Inflammatory macrophage treated with lipopolysaccharide for 4 hours (primary cell): ENCODE measurements at places on chromosomes 7 and 10.

- DNase-seq: no peak
These were observed 60.3 kb upstream of the C1GALT1 start for GRCh38 chr7:7122033-7122478.

DNA sequence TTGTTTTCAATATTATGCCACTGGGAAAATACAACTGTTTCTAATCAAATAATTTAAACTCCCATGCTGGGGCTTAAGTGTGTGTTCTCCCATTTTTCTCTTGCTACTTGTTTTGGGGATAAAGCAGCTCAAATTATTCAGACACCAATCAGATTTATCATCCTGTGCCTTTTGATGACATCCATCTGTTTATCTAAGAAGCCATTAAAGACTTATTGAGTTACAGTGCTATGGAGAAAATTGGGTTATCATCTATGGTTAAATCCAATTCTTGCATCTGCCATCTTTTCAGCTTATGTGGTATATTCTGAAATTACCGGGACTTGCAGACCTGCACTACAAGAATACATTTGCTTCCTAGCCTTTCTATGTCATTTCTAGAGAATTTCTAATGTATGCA is 401.2 kb downstream of the GFRA1 start:
- no peak for DNase-seq

- no peak for DNase-seq
These were observed 245.2 kb downstream of the KLF6 start for GRCh38 chr10:3539696-3540383.

DNA sequence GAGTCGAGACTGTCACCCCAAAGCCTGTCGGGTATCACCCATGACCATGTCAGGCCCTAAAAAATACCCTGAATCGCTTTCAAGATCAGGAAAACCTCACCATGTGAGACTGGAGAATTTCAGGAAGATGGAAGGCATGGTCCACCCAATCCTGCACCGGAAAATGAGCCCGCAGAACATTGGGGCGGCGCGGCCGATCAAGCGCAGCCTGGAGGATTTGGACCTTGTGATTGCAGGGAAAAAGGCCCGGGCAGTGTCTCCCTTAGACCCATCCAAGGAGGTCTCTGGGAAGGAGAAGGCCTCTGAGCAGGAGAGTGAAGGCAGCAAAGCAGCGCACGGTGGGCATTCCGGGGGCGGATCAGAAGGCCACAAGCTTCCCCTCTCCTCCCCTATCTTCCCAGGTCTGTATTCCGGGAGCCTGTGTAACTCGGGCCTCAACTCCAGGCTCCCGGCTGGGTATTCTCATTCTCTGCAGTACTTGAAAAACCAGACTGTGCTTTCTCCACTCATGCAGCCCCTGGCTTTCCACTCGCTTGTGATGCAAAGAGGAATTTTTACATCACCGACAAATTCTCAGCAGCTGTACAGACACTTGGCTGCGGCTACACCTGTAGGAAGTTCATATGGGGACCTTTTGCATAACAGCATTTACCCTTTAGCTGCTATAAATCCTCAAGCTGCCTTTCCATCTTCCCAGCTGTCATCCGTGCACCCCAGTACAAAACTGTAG is 176.2 kb downstream of the RTKN2 start:
- no peak for DNase-seq

GRCh38 chr10:80498833-80499741 is 38.6 kb upstream of the SH2D4B start:
- peak; percentile 96 for DNase-seq

- no peak for DNase-seq
These were observed 3.2 kb upstream of the IGFBP3 start for GRCh38 chr7:45924283-45924682.

DNA sequence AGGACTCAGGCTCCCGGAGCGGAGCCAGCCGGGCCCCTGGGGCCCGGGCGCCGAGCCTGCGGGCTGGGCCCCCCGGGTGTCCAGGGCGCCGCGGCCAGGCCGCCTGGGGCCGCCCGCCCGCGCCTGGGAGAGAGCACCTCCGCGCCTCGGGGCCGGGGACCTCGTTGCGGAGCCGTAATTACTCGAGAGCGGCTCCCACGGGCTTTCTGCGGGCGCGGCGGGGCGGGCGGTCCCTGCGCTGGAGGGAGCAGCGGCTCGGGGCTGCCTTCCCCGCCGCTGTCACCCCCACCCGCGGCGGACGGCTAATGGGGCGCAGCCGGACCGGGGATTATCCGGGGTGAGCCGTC is 1.5 kb downstream of the GNB2 start:
- no peak for DNase-seq

DNA sequence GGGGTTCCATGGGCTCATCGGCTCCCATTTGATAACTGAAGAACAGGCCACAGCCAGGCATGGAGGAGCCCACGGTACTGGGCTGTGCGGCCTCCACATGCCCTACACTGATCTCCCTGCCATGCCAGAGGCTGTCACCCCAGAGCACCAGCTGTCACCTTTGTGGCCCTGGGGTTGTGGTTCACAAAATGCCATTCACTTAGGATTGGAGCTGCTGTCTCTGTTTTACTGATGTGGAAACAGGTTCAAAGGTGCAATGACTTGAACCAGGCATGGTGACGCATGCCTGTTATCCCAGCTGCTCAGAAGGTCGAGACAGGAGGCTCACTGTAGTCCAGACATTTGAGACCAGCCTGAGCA is 4.3 kb upstream of the UPK3B start:
- DNase-seq: no peak

- DNase-seq: peak; percentile 97
These were observed at the start of gene KDM7A for GRCh38 chr7:140176811-140177702. Gene KDM7A, minus strand, starts transcription at chr7:140176983. Its CDS starts 46 bp downstream, at chr7:140176937.

DNA sequence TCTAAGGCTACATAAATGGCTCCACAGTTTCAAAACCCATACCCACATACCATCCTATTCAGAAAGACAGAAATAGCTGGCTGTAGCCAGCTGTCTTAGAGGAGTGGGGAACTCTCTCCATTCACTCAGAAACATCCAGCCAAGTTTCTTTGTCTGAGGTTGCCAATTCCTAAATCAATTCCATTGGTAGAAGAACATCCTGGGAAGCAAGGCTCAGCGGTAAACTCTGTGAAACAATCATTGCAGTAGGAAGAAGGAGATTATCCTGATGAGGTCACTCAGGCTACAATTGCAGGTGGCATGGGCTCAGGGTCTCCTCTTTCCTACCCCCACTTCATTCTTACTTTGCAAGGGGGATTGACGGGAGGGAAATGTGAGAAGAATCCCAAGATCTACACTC is 154.0 kb downstream of the ETV1 start:
- no peak for DNase-seq

DNA sequence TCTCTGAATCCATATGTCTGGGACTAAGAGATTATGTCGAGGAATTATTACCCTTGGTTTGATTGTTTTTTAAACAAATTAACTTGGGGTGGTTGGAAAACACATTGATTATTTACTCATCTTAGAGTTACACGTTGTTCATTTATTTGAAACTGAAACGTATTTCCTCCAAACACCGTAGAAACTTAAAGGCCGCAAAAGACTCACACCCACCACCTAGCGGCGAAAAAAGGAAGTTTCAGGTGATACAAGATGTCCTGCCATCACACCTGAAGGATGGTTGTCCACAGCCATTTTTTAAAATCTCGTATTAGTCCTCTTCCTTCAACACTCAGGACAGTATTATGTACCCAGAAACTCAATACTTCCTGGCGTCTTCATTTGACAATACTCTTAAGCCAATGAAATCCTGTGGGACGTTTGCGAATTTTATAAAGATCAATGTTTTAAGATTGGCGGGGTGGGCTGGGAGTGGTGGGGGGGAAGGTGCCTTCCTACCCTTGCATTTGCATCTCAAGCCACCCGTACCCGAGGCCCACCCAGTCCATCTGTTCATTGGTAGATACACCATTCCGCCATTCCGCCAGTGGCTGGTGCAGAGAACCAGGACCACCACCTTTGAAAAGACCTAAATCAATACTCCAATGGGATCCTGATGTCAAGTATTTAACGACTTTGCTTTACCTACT is 1.4 kb upstream of the LCOR start:
- peak; percentile 65 for DNase-seq

DNA sequence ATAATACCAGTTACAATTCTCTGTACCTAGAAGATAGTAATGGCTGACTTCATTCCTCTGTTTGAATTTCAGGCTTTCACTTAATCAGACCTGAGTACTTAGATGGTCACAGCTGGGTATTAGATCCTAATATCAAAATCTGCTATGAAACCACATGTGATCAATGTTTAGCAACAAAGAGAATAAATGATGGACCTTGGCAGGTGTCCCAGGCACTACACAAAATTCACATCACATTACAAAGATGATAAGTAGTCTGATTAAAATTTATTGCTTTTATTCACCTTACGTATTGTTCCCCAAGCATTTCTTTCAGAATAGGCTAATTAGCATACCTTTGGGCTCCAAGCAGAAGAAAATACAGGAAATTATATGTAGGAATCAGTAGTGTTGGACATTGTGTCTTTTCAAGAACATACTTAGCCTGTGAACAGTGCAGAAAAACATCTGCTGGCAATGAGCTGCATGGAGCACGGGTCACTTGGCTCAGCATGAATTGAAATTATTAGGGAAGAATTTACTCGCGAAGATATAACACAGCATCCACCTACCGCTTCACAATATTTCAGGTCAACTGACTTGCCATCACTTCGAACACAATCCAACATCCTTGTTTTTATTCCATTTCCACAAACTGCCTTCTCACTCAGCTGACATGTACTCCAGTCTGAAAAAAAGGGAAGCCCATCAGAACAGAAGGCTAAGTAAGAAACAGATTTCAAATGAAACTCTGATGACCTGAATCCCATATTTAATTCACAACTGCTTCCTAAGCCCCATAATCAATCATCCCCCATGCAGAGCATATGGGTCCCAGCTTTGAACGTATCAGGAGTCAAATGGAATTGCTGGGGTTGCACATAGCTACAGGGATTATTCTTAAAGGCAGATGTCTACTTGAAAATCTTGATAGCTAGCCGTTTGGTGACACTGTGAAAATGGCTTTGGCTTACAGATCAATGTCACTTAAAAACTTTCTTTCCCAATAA is 421.0 kb downstream of the THSD7A start:
- no peak for DNase-seq

GRCh38 chr7:130127821-130128317 is 57.5 kb downstream of the KLHDC10 start:
- no peak for DNase-seq

- DNase-seq: no peak
These were observed 44.1 kb upstream of the GDF10 start for GRCh38 chr10:47255866-47256265.

DNA sequence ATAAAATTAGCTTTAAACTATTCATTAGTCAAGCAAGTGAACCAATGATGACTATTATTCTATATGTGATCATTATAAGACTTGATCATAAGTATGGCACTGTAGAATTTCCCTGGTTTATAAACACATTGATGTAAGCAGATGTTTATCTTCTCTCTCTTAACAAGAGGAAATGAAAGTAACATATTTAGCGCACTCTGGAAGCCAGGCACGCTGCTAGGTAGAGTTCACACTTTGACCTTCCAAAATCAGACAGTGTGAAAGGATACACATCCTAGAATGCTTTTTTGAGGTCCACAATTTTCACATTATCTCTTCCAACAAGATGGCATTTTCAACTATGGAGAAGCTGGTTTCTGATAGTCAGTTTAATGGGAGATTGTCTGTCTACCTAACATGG is 529.4 kb upstream of the IGFBP3 start:
- no peak for DNase-seq

DNA sequence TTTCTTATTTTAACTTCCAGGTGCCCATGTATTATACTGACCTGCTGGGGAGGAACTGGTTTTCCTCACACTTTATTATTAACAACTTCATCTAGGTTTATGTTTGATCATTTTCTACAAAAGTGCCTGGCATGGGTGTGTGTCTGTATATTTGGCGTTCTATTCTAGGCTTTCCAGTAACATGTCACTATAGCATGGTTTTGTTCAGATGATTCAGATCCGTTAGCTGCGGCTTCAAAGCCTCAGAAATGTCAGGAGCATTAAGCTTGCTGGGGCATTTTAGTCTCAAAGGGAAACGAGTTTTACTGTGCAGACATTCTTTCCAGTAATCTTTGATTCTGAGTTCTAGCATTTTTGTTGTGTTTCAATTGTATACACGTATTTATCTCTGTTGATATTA is 2.3 kb downstream of the INPP5A start:
- no peak for DNase-seq

GRCh38 chr10:100816671-100817070 is 71.3 kb downstream of the PAX2 start:
- DNase-seq: no peak

- peak; percentile 96 for DNase-seq
These were observed 15.8 kb upstream of the CAMK1D start for GRCh38 chr10:12333380-12334185.
